CD8-positive, alpha-beta memory T cell (primary cell): ENCODE measurements at places on chromosomes 2 and 18. TPM values are rescaled to one million over a fixed set of nuclear protein-coding genes. Genes with fewer than 3 reads are reported as not detected.
A peak's percentile ranks its signal among the peaks of the same experiment; 100 is the strongest.

DNA sequence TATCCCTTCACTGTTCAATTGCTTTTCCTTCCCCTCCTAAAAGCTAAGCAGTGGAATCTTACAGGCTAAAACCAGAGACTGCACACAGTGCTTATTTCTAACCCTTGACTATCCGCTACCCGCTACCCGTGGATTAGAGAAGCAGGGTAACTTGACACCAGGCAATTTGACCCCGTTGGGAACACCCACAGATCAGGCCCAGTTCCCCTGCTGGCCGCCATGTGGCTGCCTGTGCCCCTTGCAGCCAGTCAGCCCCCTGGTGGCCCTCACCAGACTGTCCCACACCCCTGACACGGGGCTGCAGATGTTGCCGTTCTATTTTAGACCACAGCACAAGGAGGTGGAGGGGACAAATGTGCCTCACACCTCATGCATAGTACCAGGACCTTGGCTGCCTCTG is 74.8 kb downstream of the TXNL1 start:
- H3K4me1 ChIP-seq, result no peaks in the 10 kb centered on the region
- no peak for DNase-seq
- peaks cover 3% of the 10 kb centered on the region for H3K27me3 ChIP-seq
- H3K27ac ChIP-seq, result no peak overlapping the region

GRCh38 chr2:196606516-196606915 is 33.0 kb upstream of the CCDC150 start:
- H3K27me3 ChIP-seq, result no peaks in the 10 kb centered on the region
- DNase-seq, result no peak
- H3K4me3 ChIP-seq, result no peak overlapping the region
- H3K36me3 ChIP-seq, result no peaks in the 10 kb centered on the region
- no peak overlapping the region for H3K27ac ChIP-seq

GRCh38 chr2:237257471-237257951 is 156.5 kb downstream of the COL6A3 start:
- no peak for DNase-seq
- H3K36me3 ChIP-seq, result no peaks in the 10 kb centered on the region
- no peaks in the 10 kb centered on the region for H3K4me1 ChIP-seq
- peaks cover 7% of the 10 kb centered on the region for H3K27me3 ChIP-seq
- no peak overlapping the region for H3K27ac ChIP-seq
- H3K4me3 ChIP-seq, result no peak overlapping the region

The FEV gene
- not detected for total RNA-seq

The NYAP2 gene
- not detected for total RNA-seq

DNA sequence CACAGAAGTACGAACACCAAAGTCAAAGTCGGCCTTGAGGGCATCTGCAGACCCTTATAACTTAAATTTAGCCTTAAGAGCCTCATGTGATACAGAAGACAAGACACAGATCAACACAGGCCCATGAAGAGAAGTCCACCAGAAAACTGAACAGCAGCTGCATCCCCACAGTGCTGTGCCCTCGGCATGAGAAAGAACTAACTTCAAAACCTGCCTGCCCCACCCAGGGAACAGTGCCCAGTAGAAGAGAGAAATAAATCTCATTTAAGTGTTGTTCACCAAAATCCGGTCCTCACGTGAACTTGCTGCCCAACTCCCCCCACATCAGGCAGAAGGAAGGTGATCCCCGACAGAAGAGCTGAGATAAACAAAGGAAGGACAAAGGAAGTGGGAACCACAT is 73.7 kb downstream of the PXDN start:
- DNase-seq, result no peak
- H3K4me3 ChIP-seq, result no peak overlapping the region
- no peaks in the 10 kb centered on the region for H3K36me3 ChIP-seq
- H3K27ac ChIP-seq, result no peak overlapping the region
- no peaks in the 10 kb centered on the region for H3K27me3 ChIP-seq

DNA sequence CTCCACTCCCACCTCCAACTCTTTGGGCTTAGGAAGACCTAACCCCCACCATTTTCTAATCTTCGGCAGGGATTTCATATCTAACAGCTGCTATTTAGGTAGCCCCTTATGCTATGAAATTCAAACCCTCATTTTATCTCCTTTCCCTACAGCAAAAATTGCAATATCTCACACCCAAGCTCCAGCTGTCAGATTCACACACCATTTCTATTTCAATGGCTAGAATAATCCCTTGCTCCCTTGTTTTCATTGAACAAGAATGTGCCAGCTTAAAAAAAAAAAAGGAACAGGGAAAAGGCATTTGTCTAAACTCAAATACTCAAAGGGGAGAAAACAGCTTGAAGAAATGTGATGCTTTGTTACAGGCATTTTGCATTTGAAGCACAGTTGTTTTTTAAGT is 850.6 kb upstream of the ACVR2A start:
- no peaks in the 10 kb centered on the region for H3K4me1 ChIP-seq
- H3K27me3 ChIP-seq, result no peaks in the 10 kb centered on the region
- no peaks in the 10 kb centered on the region for H3K36me3 ChIP-seq

- DNase-seq, result no peak
- peaks cover 18% of the 10 kb centered on the region for H3K4me1 ChIP-seq
- no peaks in the 10 kb centered on the region for H3K36me3 ChIP-seq
- no peak overlapping the region for H3K4me3 ChIP-seq
- H3K27ac ChIP-seq, result no peak overlapping the region
- no peaks in the 10 kb centered on the region for H3K27me3 ChIP-seq
These were observed 122.0 kb upstream of the COPS8 start for GRCh38 chr2:236963631-236964182.

DNA sequence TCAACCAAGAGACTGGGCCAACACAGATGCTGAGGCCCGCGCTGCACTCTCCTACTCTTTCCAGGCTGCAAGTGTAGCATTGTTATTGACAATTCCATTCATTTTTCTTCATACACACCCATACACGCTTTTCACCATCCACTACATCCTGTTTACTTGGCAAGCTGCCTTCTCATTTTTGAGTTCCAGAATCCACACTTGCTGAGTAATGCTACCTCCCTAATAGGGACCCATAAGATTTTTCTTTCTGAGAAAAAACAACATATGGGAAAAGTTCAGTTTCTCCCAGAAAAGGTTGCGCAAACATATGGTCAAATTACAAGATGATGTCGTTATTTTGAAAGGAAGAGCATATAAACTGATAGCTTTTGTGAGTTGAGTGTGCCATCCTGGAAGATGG is 3.3 kb upstream of the NETO1 start:
- H3K4me1 ChIP-seq, result no peaks in the 10 kb centered on the region
- no peaks in the 10 kb centered on the region for H3K36me3 ChIP-seq
- no peak overlapping the region for H3K27ac ChIP-seq
- H3K27me3 ChIP-seq, result no peaks in the 10 kb centered on the region

DNA sequence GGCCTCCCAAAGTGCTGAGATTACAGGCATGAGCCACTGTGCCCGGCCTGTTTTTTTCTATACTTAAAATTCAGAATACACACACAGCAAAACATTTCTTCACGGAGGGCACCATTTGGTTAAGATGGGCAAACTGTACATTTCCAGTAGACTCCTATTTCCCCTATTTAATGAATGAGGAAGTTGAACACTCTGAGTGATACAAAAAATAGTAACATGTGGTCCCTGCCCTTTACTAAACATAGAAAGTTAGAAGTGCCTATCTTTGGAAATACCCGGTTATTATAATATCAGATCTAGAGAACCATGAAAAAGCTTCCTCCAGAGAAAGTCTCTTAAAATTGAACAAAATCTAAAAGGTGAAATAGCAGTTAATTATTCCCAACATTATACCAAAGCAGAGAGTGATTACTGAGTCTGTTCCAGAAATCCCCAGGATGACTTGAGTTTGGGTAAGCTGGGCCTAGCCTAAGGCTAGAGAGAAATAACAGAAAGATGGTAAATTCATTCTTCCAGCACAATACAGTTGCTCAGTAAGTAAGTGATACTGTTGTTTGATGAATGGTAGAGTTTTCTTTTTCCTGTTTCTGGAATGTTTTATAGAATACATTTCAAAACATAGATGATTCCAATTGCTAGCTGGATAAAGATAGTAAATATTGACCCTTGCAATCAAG is 23.3 kb upstream of the RMC1 start:
- H3K36me3 ChIP-seq, result peaks cover 45% of the 10 kb centered on the region
- H3K4me3 ChIP-seq, result no peak overlapping the region
- no peaks in the 10 kb centered on the region for H3K4me1 ChIP-seq
- DNase-seq, result no peak
- no peak overlapping the region for H3K27ac ChIP-seq

- no peaks in the 10 kb centered on the region for H3K4me1 ChIP-seq
- H3K27me3 ChIP-seq, result no peaks in the 10 kb centered on the region
- no peak overlapping the region for H3K4me3 ChIP-seq
- peak; percentile 12 for DNase-seq
- no peak overlapping the region for H3K27ac ChIP-seq
These were observed 265.3 kb upstream of the PKDCC start for GRCh38 chr2:41782306-41783158.

The SH3RF3 gene
- 0.31 TPM for total RNA-seq

- H3K4me3 ChIP-seq, result no peak overlapping the region
- no peaks in the 10 kb centered on the region for H3K36me3 ChIP-seq
- no peak overlapping the region for H3K27ac ChIP-seq
- no peak for DNase-seq
- no peaks in the 10 kb centered on the region for H3K27me3 ChIP-seq
These were observed 67.8 kb upstream of the RPRM start for GRCh38 chr2:153546358-153546757.

DNA sequence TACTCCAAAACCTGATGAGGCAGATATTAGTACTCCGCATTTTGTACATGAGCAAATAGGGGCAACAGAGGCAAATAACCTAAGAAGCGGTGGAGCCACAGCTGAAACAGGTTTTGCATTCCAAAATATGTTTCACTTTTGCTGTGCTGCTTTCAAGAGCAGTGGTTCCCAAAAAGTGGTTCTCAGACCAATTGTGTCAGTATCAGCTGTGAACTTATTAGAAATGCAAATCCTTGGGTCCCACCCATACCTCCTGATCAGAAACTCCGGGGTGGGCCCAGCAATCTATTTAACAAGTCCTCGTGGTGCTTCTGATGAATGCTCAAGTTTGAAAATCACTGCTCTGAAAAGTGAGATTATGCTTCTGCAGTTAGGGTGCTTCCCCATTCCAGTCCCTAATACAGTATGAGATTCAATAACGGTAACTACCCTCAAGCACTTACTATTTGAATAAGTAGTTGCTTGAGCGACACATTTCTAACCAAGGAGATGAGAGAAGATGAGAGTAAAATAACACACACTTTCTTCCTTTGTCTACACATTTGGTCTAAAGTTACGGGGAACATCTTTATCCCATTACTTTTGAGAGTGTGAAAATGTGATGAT is 17.8 kb upstream of the TCF4 start:
- H3K4me3 ChIP-seq, result no peak overlapping the region
- no peak overlapping the region for H3K27ac ChIP-seq
- no peaks in the 10 kb centered on the region for H3K36me3 ChIP-seq
- DNase-seq, result no peak

DNA sequence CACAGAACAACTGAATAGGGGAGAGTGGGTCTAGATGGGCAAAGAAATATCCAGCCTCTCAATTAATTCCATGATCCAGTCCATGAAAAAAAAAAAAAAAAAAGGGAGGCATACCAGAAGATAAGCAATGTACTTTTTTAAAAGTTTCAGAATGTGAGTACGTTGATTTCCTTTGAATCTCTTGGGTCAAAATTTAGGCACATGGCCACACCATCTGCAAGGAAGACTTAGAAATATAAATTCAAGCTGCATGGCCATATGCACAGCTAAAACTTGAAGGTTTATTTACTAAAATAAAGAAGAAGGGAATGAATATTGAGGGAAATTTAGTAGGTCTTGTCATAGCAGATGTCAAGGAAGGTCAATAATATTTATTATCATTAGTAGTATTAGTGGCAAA is 286.5 kb upstream of the CDH7 start:
- no peaks in the 10 kb centered on the region for H3K4me1 ChIP-seq
- H3K27ac ChIP-seq, result no peak overlapping the region
- no peak overlapping the region for H3K4me3 ChIP-seq
- H3K36me3 ChIP-seq, result no peaks in the 10 kb centered on the region
- no peaks in the 10 kb centered on the region for H3K27me3 ChIP-seq
- DNase-seq, result no peak

DNA sequence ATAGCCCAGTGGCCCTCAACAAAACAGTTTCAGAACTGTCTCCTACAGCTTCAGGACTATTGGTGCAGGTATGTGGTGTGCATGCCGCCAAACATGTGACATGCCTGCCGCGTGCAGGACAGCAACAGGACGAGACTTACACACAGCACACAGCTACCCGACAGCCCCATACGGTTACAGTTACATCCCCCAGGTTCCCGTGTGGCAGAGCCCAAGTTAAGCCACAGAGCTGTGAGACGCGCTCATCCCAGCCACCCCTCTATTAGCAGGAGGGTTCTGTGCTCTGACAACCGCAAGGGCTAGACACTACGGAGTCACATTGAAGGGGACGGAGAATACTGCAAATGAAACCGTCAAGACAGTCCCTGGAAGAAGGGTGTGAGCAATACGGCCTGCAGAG is 16.4 kb upstream of the TUBB6 start:
- H3K36me3 ChIP-seq, result no peaks in the 10 kb centered on the region
- H3K27me3 ChIP-seq, result no peaks in the 10 kb centered on the region
- no peak for DNase-seq
- H3K4me1 ChIP-seq, result no peaks in the 10 kb centered on the region
- no peak overlapping the region for H3K27ac ChIP-seq

DNA sequence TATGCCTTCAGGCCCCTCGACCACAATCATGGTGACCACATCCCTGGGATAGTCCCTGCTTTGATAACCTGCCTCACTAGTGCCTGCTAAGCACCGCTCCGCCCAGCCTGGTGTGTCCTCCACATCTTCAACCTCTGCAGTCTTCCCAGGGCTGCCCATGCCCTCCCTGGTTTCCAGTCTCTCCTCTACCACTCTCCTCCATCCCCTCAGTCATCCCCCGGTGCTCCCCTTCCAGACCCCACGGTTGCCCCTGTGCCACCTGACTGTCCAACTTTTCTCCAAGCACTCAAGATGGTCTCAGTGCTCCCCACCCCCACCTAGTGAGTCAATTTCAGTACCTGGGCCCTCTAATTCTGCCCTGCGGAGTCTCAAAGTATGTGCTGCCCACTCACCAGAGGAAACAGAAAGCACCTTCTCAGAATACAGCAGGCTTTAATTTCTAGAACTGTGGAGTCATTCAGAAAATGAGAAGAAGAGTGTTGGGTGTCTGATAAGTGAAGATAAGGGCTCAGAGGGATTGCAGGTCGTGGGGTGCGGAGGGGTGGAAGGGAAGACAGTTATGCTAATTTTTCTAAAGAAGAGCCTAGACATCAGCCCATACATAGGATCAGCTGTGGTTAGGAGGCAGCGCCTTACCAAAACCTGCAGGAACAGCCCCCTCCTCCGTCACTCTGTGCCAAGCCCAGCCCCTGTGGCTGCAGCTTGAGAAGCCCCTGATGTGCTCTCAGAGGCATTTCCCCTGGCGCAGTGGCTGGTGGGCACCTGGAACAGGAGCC is 53.6 kb upstream of the CAB39 start:
- H3K4me1 ChIP-seq, result peaks cover 76% of the 10 kb centered on the region
- peak overlapping the region; percentile 46 for H3K4me3 ChIP-seq
- H3K36me3 ChIP-seq, result no peaks in the 10 kb centered on the region
- DNase-seq, result peak; percentile 20

The ATP6V1B1 gene
- total RNA-seq, result not detected

The IL1A gene
- 2.2 TPM for total RNA-seq

GRCh38 chr2:90207454-90208058 is 1516.1 kb downstream of the RPIA start:
- no peaks in the 10 kb centered on the region for H3K36me3 ChIP-seq
- no peaks in the 10 kb centered on the region for H3K27me3 ChIP-seq
- H3K27ac ChIP-seq, result no peak overlapping the region
- no peak overlapping the region for H3K4me3 ChIP-seq
